ENCODE measurements at places on chromosomes 16 and 17.

DNA sequence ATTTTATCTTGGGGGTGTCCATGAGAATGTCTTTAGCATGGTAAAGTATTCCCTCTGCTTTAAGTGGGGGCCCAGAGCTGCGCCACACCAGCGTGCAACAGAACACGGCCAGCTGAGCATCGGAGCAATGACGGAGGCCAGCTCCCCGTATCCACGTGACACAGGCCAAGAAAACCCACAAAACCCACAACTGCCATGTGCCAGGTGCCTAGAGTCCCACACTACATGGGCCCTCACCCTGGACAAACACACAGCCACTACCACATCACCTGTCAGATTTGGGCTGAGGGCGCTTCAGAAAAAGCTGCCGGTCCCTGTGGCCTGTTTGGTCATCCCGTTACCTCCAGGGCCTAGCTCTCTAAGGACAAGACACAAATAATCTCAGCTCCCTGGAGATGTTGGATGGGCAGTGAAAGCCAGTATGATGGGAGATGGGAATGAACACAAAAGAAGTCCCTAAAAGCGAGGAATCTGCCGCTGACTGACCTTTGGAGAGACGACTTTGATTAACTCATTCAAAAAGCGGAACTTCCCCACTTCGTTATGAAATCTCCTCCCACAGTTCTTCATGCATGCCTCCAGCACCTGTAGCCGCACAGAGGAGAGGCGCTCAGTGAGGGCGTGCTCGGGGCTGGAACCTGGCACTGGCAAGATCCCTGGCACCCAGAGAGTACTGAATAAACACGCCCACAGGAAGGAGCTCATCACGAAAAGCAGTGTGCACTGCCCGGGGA lies 17.1 kb downstream of the GGA3 start:
- no peak for DNase-seq

DNA sequence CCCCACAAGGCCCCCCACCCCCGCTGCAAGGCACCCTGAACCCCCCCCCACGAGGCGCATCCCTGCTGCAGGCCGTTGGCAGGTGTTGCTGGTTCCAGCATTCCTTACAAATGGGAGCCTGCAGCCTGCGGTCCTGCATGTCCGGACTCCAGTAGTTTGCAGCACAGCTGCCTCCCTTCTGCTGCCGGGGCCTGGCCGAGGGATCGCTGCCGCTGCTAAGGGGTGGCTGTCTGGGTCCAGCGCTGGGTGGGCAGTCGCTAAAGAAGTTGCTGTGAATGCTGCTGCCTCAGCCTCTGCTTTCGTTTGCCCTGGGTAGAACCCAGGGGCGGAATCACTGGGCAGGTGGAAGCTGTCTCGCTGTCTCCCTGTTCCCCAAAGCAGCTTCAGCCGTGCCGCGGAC lies 11.8 kb downstream of the UTS2R start:
- DNase-seq, result no peak

GRCh38 chr16:69408475-69408874 lies 15.9 kb upstream of the CYB5B start:
- DNase-seq, result no peak

GRCh38 chr17:45953561-45953960 lies 45.5 kb upstream of the STH start:
- no peak for DNase-seq

- DNase-seq, result no peak
These were observed 102.8 kb downstream of the ADAMTS18 start for GRCh38 chr16:77331802-77332586.

GRCh38 chr16:52492789-52493357 lies 54.1 kb downstream of the TOX3 start:
- no peak for DNase-seq

DNA sequence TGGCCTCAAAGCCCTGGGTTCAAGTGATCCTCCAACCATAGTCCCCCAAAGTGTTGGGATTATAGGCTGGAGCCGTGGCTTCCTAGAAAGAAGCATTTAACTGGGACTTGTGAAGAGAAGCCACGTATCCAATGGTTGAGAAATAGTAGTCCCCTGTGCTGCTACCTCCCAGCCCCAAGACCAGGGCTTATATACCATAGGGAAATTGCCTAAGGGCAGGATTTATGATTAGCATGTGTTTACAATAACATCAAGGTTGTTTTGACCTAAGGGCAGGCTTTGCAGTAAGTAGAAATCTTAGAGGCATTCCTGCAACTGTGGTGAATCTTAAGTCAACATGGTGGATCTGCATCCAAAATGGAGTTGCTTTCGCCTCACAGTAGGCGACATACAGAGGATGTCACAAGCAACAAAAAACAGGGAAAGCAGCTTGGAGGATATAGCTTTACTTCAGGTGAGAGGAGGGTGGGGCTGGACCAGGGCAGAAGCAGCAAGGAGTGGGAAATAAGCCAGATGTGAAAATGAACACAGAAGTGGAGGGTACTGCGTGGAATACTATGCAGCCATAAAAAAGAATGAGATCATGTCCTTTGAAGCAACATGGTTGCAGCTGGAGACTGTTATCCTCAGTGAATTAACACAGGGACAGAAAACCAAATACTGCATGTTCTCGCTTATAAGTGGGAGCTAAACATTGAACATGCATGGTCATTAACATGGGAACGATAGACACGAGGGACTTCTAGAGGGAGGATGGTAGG lies 18.7 kb upstream of the NSMCE1 start:
- no peak for DNase-seq

DNA sequence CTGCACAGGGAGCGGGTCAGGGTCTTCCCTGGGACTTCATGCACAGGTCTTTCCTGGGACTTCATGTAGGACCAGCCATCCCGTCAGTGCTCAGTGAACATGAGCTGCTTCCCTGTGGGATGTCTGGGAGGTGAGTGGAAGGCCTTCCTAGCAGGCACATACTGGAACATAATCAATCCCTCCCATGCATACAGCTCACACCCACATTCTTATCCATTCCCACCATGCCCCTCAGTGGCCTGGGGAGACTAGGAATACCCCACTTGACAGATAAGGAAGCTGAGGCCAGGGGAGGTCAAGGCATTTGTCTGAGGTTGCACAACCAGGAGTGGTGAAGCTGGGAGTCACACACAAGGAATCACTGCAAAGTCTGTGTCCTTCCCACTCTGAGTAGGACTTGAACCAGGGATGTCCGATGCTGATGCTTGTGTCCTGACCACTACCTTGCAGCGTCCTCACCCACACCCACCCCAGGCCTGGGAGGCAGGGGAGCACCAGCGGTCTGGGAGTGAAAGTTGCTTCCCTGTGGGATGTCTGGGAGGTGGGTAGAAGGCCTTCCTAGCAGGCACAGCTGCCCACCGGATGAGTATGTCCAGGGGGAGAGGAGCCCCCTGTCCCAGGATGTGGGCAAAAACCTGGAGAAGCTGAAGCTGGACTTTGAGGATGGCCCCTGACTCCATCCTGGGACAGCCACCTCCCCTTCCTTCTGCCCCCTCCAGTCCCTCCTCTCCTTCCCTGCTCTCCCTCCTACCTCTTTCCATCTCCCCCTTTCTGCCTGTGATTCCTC lies 1.0 kb upstream of the NLRC5 start:
- DNase-seq, result no peak

GRCh38 chr16:83588070-83588469 lies 219.7 kb upstream of the HSBP1 start:
- DNase-seq, result no peak
